ENCODE measurements at places on chromosomes 12 and 14.

- DNase-seq = no peak
These were observed 95.0 kb downstream of the FBXL14 start for GRCh38 chr12:1499351-1499750.

- no peak for DNase-seq
These were observed 20.1 kb downstream of the SSH1 start for GRCh38 chr12:108837239-108837638.

DNA sequence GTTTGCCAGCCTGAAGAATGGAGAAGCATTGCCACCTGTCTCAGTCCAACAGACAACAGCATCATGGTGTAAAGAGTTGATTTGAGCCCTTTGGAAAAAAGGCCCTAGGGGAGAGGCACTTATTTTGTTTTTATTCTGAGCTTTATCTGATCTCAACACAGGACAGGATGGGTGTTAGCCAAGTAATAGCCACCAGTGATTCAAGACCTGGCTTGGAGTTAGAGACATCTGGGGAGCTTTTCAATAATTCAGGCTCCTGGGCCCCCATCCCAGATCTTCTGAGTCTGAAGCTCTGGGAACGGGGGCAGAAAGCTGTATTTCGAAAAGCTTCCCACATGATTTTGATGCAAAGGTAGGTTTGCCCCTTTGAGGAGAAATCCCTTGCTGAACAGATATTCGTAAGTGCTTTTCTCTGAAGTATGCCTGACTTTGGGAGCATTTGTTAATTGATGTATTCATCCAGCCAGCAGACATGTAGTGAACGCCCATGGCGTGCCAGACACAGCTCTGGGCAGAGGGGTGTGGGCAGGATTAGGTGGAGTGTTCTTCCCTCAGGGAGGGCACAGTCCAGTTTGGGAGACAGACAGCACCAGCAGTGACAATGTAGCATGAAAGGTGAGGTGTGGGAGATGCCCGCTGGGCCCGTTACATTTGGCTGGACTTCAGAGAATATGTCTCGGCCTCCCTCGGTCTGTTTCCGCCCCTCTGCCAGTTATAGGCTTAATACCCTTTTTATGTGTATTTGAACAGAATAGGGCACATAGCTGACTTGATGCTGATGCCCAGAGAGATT is 72.5 kb downstream of the TSPAN9 start:
- no peak for DNase-seq

DNA sequence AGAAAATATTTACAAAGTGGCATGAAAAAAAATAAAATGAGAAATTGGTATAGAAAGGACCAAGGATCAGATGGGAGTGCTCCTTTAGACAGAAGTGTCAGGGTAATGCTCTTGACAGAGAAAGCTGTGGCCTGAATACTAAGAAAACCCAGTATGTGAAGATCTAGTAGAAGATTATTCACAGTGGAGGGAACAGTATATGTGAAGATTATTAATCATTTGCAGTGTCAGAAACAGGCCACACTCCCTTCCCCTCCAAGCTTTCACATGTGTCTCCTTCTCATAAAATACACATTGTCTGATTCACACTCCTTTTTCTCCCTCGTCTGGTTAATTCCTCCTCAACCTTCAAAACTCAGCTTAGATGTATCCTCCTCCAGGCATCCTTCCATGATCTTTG is 41.3 kb downstream of the CAPS2 start:
- DNase-seq = no peak

GRCh38 chr12:127396734-127397133 is 870.2 kb upstream of the TMEM132C start:
- no peak for DNase-seq

- DNase-seq = peak; percentile 47
These were observed 30.9 kb downstream of the SLC2A3 start for GRCh38 chr12:7905071-7905470.

- DNase-seq = no peak
These were observed 29.0 kb downstream of the PTPRB start for GRCh38 chr12:70608184-70608583.

- DNase-seq = no peak
These were observed 97.2 kb downstream of the PCNX1 start for GRCh38 chr14:71004481-71004880.
